ENCODE measurements at places on chromosomes 16 and 17. TPM values are rescaled to one million over a fixed set of nuclear protein-coding genes. Genes with fewer than 3 reads are reported as not detected.

GRCh38 chr17:48113201-48113676 lies 5.7 kb downstream of the SNX11 start:
- DNase-seq = no peak

GRCh38 chr17:1216217-1217088 lies 36.7 kb upstream of the ABR start:
- DNase-seq = no peak

DNA sequence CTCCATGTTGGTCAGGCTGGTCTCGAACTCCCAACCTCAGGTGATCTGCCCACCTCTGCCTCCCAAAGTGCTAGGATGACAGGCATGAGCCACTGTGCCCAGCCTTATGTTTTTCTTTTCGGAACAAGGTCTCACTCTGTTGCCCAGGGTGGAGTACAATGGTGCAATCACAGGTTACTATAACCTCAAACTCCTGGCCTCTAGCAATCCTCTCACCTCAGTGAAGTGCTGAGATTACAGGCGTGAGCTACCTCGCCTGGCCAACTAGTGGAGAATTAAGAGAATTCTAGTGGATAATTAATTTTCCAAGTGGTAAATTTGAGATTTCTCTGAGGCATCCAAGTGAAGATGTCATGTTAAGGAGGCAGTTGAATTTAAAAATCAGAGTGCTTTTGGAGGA lies 2.9 kb upstream of the FBXO47 start:
- no peak for DNase-seq

DNA sequence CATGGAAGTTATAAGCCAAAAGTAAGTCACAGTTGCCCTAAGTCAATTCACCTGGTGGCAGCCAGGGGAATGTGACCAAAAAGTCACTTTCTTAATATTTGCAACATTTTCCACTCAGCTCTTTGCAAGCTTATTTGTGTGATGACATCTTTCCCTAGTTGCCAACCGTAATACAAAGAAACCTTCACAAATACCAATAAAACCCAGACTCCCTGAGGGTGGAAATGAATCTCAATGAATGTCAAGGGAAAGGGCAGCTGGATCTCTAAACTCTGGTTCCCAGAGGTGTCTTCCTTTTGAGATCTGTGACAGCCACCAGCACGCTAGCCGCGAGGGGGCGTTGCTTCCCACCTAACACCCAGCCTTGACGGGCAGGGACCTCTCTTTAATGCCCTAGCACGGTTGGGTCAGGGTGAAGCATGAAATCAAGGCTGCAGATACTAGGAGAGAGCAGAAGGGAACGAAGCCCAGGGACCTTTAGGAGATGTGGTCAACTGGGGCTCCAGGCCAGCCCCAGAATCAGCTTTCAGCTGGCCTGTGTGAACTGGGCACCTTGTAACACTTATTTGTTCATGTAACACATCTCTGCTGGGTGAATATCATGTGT lies 82.2 kb downstream of the CMC2 start:
- DNase-seq = no peak

- peak; percentile 55 for DNase-seq
Observed at GRCh38 chr16:23026784-23027362, 122.4 kb downstream of the USP31 start.

DNA sequence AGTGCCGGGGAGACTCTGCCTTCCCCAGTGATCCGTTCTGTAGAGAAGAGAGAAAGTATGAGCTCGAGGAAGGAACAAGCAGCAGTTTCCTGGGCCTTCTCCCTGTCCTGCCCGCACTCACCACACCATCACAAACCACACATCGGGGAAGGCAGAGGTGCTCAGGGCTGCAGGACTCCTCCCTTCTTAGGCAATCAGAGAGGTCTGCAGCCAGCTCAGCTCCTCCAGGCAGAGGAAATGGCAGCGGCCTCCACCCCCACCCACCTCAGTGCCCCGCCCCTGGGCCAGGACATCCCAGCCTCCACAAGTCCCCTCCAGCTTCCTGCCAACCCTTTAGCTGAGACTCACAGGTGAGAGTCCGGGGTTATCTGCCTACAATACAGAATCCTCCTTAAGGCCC lies 2.0 kb downstream of the ZNF319 start:
- DNase-seq = peak; percentile 57

DNA sequence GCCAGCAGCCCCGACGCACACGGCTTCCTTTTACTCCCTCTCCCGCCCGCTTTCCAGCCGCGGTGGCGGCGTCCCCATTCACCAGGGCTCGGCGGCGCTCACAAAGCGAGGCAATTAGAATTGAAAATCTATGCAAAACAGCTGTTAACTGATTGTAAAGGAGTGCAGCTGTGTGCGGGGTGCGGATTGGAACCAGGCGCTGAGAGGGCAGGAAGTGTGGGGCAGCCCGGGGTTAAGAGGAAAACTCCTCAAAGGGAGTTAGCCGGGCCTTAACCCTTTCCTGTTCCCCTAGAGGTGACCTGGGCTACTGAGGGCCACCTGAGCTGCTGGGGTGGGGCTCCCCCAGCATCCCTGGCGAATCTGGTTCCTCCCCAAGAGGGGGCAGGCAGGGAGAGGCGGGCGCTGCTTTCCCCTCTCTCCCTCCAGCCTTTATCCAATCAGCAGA lies 5.8 kb upstream of the GSE1 start:
- no peak for DNase-seq

- DNase-seq = no peak
Observed at GRCh38 chr17:14780097-14780651, 479.3 kb downstream of the HS3ST3B1 start.

GRCh38 chr17:19744922-19745757 lies 3.0 kb downstream of the ALDH3A1 start:
- DNase-seq = no peak

GRCh38 chr17:550463-551180 lies 164.0 kb downstream of the VPS53 start:
- peak; percentile 78 for DNase-seq

DNA sequence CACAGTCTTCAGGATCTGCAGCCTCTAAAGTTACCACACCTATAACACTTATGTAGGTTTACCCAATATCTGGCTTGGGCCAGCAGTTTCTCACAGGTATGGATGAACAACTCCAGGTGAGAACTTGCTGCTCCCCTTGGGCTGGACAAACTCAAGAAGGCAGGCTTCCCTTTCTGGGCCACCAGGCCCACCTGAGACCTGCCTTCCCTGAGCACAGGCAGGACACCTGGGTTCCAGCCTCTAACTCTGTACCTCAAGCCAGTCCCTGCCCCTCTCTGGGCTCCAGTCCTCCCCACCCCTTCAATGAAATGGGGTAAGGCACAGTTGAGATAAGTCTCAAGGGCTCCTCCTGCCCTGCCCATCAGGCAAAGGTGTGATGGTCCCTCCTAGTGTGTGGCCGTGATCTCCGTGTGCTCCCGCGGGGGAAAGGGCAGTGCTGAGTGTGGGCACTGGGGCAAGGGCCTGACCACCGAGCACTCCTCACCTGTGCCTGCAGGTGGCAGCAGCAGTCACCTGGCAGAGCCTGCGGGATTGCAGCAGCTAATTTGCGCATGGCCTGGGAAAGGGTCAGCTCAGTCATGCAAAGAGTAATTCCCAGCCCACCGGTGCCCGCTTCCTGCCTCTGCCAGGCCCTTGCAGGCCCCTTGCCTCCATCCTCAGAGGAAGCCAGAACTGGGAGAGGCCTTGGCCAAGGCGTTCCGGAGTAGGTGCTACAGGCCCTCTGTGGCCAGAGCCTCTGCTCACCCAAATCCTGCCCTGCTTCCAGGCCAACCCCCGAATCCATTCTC lies 28.2 kb upstream of the ADGRG1 start:
- DNase-seq = peak; percentile 42

DNA sequence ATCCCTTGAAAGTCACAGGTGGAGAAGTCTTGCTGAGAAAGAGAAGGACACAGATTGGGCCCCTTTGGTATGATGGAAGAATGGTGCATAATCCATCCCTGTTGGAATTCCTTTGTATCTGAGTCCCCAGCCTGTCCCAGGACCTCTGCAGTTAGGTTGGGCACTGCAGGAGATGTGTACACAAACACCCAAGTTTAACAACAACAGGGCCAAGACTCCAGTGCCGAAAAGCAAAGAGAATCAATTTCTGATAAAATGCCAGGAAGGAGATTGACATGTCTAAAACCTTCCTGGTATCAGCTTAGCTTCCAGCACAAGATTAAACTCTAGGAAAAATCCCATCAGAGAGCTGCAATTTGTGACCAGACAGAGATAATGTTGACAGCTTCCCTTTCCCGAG lies 32.9 kb downstream of the KATNIP start:
- no peak for DNase-seq

DNA sequence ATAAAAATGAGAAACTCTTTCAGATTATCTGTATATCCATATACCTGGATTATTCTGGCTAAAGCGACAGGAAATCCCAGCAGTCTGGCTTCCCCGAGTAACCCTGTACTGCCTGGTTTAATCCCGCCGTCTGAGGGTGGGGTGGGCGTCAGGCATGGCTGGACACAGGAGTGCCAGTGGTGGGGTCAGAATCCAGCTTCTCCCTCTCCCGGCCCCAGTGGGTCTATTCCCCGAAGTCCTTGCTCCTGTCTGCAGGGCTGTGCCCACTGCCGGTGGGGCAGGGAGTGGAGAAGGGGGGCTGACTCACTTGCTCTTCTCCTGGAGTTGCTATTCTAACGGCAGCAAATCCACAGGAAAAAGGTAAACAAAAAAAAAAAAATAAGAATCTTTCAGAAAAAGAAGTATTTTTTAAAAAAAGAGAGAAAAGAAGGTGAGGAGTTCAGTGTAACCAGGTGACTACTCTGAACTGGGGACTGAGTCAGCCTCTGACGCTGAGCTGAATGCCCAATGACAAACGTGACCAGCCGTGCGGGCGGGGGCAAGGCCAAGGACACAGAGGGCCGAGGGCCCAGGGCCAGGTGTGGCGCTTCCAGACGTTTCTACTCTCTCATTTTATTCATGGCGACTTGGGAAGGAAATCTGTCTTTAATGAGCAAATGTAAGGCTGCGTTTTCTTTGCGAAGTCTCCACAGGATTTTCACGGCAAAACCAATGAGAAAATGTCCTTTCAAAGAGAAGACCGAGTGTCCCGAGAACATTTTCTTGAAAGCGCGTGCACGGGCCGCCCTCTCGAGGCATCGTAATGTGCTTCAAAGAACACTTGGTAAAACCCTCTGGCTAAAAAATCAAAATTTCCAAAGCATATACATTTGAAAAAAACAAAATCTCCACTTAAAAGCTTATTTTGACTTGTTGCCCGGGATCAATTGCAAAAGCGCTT lies 20.2 kb downstream of the FOXF1 start:
- no peak for DNase-seq

- DNase-seq = no peak
Observed at GRCh38 chr16:19802612-19803011, 82.0 kb downstream of the GPRC5B start.

GRCh38 chr17:72613396-72613795 lies 479.1 kb downstream of the SLC39A11 start:
- DNase-seq = peak; percentile 26

- DNase-seq = peak; percentile 56
Observed at GRCh38 chr17:49637050-49637449, 40.8 kb downstream of the SPOP start.

DNA sequence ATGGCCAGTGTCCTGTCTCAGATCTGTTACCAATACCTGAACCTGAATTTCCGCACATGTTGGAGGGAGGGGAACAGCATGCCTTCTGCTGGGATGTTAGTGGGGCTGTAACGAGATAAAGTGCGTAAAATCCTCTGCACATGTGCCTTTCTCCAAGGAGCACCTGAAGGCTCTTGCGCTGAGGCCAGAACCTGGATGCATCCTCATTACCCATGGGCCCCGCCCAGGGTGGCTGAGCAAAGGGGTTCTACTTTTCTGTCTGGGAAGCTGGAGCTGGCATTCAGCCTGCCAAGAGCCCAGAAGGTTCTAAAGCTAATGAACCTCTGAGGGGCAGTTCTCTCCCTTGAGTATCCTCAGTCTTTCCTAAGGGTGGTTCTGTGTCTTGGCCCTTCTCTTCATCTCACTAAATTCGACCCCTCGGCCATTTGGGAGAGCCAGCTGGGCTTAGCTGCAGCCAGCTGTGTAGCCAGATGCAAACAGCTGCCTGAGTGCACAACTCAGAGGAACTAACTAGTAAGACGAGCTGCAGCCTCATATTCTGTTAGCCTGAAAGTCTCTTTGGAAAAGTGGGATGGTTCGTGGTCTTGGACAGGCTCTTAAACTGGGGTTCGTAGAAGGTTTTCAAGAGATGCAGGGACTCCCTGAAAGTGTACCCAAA lies 2.5 kb downstream of the ITGA3 start:
- DNase-seq = no peak

- peak; percentile 33 for DNase-seq
Observed at GRCh38 chr16:70634861-70635260, 11.5 kb upstream of the IL34 start.

GRCh38 chr16:54027995-54028394 lies 258.6 kb downstream of the IRX3 start:
- no peak for DNase-seq

GRCh38 chr16:82657239-82657638 lies 30.5 kb downstream of the CDH13 start:
- DNase-seq = no peak

GRCh38 chr17:67435786-67436185 lies 58.7 kb downstream of the PITPNC1 start:
- DNase-seq = no peak

- no peak for DNase-seq
Observed at GRCh38 chr17:28997806-28998205, 8.0 kb downstream of the SEZ6 start.

GRCh38 chr17:48027322-48027981 lies 10.1 kb downstream of the COPZ2 start:
- DNase-seq = no peak

GRCh38 chr16:62814891-62815290 lies 778.7 kb upstream of the CDH8 start:
- DNase-seq = no peak

- DNase-seq = no peak
Observed at GRCh38 chr16:70687671-70688245, 1.9 kb upstream of the MTSS2 start.

- no peak for DNase-seq
Observed at GRCh38 chr17:36130346-36130745, 26.7 kb downstream of the CCL4 start.

Gene TMEM106A
- 5.3 TPM for total RNA-seq

Gene DPEP3
- total RNA-seq = not detected

Gene DOC2A
- 1.7 TPM for total RNA-seq

Gene CACNG4
- total RNA-seq = 17.2 TPM

Gene EIF3CL
- total RNA-seq = 70.4 TPM

Gene ICAM2
- 0.17 TPM for total RNA-seq

Gene SOST
- 0.24 TPM for total RNA-seq

Gene FOXF1
- 2.1 TPM for total RNA-seq

Gene EXOC3L1
- 0.50 TPM for total RNA-seq

Gene SDK2
- total RNA-seq = 0.31 TPM

Gene CUEDC1
- total RNA-seq = 8.0 TPM

Gene FOXC2
- total RNA-seq = 1.3 TPM

Gene RNF40
- 105 TPM for total RNA-seq
